Stimulated activated naive CD8-positive, alpha-beta T cell treated with anti-CD3 and anti-CD28 coated beads, Interleukin-15, amount 100 ng/mL, for 72 hours (primary cell): ENCODE measurements at places on chromosomes 13 and 19.

DNA sequence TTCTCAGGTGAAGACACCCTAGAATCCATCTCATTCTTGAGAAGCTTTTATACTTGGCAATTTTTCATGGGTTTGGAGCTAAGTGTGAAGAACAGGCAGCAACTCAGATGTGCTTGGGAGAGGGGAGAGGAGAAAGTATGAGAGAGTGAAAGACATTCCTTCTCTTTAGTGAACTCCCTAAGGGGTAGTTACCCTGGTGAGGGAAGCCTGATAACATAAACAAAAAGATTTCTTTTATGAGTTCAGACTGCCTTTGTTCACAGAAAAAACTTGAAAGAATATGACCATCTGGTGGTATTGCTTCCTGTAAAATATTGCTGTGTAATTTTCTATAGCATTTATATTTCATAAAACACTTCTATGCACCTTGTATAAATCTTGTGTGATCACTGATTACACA, at the start of gene STOML3:
Gene STOML3 (minus strand): TSS at position 139 of the 400 bp plus-strand sequence. CDS start 110 bp downstream, at position 29.
- no peak for DNase-seq

DNA sequence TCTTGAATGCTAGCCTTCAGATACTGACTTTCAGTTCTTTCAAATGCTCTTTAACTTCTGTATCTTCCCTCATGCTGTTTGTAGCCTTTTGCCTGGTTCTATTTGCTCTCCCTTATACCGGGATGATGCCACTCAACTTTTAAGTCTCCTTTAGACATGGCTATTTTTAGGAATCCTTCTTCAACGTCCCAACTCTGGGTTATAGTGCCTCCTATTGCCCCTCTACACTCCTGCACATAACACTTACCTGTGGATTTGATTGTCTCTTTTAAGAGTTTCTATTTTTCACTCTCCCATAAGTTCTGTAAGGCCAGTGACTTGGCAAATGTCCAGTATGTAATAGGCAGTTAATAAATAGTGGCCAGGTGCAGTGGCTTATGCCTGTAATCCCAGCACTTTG, 343.0 kb downstream of the KLF5 start:
- DNase-seq: no peak

DNA sequence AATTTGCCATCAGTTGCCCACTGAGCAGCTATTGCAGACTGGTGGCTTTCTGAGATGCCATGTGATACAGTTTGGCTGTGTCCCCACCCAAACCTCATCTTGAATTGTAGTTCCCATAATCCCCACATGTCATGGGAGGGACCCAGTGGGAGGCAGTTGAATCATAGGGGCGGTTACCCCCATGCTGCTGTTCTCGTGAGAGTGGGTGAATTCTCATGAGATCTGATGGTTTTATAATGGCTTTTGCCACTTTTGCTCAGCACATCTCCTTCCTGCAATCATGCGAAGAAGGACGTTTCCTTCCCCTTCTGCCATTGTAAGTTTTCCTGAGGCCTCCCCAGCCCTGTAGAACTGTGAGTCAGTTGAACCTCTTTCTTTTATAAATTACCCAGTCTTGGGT, 34.8 kb upstream of the ANKRD10 start:
- DNase-seq: no peak

- DNase-seq: no peak
Measured at GRCh38 chr19:39129116-39129515, 3.5 kb downstream of the PAK4 start.

DNA sequence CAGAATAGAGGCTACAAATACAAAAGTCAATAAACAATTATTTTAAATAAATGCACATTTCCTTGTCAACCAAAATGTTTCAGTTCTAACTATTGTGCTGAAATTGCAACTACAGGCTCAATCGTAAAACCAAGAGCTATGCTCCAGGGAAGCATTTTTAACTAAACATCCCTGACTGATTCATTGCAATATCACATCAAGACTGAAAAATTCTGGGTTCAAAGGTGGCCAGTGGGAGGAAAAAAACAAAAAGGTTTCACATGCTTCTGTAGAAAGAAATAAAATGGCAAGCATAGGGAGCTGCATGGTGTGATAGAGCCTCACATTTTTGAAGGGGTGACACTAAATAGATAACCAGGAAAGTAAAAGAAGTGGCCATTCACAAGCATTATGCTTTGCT, 862.8 kb downstream of the PCDH9 start:
- DNase-seq: no peak

GRCh38 chr13:43883631-43884030, 3.9 kb downstream of the LACC1 start:
- DNase-seq: no peak

GRCh38 chr13:27450921-27451471, 632 bp upstream of the MTIF3 start:
- DNase-seq: no peak

DNA sequence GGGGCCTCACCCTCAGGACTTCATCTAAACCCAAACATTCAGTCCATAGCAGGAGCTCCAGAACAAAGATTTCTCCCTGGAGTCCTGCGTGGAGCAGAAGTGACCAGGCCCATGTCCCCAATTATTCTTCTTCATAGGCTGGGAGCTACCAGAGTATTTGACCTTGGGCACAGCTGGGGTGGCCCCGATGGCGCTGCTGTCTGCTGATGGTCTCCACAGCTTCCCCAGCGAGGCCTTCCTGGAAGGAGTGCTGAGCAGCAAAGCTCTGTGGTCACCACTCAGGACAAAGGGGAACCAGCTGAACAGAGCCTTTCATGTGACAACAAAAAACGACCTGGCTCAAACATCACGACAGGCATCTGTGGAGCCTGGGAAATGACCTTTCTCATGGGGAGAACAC, 62.7 kb upstream of the ARGLU1 start:
- no peak for DNase-seq

DNA sequence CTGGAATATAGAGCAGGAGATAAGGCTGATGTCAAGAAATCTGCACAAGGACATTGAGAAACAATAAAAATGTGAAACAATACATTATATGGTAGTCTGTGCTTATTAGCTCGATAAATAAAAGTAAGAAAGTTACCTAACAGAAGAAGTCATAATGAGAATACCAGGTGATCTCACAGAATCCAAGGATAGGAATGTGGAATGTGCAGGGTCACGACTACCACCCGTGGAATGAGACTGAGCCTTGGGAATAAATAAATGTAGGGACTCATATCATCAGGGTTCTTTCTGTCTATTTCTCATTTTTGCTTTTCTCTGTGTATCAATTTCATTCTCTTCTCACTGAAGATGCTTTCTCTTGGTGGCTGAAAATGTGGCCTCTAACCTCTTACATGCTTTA, 26.0 kb upstream of the KBTBD7 start:
- no peak for DNase-seq

DNA sequence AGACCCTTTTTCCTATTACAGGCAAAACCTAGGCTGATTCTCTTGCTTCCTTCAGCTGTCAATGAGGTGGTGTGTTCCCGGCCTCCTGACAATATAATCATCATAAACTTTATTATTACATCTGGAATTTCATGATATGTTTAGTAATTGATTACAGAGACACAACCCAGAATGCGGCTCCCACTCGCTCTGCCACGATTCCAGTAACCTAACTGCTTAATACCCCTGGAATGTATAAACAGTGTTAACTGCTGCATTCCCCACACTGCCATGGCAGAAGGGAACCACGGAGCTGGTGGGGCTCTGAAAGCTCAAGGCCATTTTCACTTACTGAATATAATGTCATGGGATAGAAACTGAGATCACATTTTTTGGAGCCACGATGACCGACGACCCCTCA, 17.1 kb downstream of the TSHZ3 start:
- no peak for DNase-seq

GRCh38 chr13:112732679-112733078, 42.8 kb downstream of the ATP11A start:
- no peak for DNase-seq

DNA sequence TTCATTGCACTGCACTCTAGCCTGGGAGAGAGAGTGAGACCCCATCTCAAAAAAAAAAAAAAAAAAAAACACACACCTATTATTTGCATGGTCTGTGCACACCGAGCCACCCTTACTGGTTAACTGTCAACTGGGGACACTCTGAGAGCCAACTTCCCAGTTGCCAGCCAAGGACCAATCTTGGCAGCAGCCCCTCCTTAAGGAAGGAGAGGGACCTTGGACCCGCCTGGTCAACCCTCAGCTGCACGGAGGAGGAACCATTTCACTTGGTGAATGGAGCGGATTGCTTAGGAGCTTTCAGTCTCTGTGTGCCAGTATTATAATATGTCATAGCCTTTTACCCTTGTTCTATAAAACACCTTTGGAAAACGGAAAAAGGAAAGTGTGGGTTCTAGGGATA, 24.9 kb downstream of the MICOS13 start:
- no peak for DNase-seq
